ENCODE measurements at places on chromosomes 6 and 20.

DNA sequence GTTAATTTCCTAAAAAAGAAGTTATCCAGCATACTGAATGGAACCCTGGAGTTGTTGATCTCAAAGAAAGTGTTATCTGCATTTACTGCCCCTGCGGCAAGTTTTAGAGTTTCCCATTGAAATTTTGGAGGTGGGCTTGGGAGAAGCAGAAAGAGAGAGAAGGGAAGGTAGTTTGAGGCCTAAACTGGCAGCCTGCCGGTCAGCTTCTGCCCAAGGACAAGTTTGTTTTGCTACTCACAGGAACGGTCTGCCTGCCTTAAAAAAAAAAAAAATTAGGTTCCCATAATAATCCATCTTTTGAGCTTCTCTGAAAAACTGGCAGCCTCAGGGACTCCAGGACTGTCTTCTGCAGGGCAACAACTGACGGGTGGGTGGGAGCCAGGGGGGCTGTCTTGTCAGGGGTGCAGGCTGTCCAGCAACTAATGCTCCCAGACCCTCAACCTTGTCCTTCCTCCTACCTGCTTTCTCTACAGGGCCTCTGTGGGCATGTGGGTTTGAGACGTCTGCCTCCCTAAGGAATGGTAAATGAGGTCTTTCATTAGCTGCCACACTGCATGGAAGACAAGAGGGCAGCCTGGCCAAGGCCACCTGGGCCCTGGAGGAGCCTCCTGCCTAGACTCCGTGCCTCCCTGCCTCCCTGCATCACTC is 176.1 kb upstream of the KCNG1 start:
- no peak for DNase-seq

GRCh38 chr20:51935003-51935358 is 132.7 kb upstream of the SALL4 start:
- DNase-seq, result no peak

DNA sequence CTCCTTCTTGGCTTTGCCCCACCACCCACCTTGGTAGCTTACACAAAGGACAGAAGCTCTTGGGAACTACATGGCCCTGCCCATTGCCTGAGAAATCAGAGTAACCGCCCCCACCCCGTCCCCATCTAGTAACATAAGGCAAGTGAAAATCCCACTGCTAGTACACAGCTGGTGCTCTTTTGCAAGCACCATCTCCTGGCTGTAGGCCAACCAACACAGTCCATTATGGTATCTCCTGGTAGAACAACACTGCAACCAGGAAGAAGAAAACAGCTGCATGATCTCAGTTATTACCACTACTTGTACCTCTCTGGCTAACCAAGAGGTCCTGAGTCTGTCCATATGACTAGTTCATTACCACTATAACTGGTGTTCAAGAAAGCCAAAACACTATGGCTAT is 841.1 kb upstream of the MANEA start:
- DNase-seq, result no peak

DNA sequence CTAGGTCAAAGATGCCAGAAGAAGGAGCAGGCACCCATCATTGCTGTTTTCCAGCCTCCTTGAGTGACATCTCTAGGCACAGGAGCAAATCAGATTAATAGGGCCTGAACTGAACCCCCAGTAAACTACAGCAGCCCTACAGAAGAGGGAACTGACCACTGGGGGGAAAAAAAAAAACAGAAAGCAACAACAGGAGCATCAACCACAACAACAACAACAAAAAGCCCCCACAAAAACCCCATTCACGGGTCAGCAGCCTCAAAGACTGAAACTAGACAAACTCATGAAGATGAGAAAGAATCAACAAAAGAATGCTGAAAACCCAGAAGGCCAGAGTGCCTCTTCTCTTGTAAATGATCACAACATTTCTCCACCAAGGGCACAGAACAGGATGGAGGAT is 537.4 kb upstream of the BTBD3 start:
- no peak for DNase-seq

All from activated naive CD4-positive, alpha-beta T cell treated with Interleukin-2 at 50 U/mL for 16 hours (primary cell).